HT-29 (cell line): ENCODE measurements at places on chromosomes 1 and 21.
A peak's percentile ranks its signal among the peaks of the same experiment; 100 is the strongest.

DNA sequence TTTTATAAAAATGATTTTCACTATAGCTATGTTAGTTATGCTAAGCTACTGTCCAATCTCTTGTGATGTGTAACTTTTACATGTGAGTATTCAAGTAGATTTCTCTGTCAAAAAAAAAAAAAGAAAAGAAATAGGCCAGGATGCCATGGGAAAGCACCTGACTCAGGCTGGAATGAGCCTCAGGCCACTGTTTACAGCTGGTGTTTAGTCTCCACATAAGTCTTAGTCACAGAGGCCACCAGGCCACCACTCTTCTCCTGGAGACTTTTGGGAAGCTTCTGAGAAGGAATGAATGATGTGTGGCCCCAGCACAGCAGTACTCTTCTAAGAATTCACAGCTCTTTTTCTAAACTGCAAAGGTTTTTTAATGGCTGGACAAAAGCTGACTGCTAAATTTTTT is 48.9 kb downstream of the CHML start:
- DNase-seq, result peak; percentile 39

DNA sequence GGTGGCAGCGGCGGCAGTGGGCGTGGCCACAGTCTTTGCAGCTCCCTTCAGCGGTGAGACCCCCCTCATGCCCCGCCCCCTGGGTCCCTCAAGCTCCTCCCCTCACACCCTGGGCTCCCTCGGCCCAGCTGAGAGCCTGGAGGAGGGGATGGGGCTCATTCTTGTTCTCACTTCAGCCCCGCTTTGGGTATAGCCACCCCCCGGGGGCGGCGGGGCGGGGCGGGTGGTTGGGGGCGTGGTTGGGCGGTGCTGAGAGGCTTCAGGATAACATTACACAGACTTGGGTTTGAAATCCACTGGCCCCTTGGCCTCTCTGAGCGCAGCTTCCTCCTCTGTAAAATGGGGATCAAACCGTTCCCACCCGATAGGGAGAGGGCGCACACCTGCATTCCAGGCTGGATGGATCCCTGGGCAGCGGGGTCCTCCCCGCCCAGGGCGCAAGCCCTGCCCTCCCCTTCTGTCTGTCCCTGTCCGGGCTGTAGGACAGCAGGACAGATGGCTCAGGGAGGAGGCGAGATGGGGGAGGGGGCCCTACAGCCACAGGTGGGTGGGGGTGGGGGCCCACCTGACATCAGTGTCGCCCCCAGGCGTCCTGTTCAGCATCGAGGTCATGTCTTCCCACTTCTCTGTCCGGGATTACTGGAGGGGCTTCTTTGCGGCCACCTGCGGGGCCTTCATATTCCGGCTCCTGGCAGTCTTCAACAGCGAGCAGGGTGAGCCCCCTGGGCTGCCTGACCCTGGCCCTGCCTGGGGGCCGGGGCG is 5.1 kb downstream of the CLCNKA start:
- DNase-seq, result no peak

- DNase-seq, result no peak
Measured at GRCh38 chr1:50697440-50698421, 262.3 kb downstream of the FAF1 start.

DNA sequence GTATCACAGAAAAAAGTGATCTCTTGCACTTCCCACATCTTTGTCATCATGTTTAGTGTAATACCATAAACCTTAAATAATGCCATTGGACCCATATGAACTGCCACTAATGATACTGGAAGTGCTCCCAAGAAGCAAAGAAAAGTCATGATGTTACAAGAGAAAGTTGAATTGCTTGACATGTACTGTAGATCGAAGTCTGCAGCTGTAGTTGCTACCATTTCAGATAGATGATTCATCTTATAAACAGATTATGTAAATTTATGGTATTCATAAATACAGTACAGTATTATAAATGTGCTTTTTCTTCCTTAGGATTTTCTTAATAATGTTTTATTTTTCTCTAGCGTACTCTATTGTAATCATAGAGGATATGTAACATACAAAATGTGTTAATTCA is 30.1 kb upstream of the LAMC2 start:
- DNase-seq, result no peak

DNA sequence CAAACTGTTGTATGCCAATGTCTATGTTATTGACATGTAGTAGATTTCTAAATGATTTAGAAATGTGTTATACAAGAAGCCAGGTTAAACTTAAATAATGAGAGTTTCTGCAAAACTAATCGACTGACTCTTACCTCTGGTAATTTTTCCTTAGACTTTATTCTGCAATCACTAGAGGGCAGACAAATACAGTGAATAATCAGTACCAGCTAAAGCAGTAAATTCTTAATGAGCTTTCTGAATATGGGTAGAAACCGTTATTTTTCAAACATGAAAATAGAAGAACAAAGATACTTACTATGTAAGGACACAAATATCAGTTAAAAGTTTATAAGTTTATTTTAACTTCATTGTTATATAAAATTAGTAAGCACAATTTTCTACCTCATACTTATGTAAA is 97.9 kb upstream of the RGS1 start:
- DNase-seq, result peak; percentile 71

DNA sequence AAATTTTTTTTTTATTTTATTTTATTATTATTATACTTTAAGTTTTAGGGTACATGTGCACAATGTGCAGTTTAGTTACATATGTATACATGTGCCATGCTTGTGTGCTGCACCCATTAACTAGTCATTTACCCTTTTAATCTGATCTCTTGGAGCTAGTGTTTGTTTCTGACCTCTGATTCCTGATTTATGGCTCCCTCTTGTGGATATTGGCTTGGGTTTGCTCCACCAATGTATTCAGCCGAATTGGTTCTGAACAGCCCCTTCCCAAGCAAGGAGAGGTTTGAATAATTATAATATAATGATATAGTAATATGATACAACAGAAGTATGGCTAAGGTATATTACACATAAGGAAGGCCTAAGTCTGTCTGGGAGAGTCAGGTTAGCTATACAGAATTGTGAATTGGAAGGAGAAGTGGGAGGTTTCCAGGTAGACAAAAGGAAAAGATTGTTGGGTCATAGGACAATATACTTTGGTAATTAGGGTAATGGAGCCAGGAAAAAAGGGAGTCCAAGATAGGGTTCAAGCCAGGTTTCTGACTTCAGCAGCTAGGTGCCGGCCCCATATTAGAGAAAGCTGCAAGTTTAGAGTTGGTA is 53.1 kb upstream of the HMCN1 start:
- DNase-seq, result peak; percentile 81

DNA sequence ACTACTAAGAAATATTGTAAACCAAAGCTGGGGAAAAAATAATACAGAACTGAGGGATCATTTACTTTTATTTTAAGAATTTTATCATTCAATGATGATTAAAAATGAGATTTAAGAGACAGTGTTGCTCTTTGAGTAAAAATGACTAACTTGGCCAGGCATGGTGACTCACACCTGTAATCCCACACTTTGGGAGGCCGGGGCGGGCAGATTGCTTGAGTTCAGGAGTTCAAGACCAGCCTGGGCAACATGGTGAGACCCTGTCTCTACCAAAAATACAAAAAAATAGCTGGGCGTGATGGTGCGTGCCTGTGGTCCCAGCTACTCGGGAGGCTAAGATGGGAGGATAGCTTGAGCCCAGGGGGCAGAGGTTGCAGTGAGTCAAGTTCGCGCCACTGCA is 21.8 kb upstream of the PLEKHO1 start:
- no peak for DNase-seq

DNA sequence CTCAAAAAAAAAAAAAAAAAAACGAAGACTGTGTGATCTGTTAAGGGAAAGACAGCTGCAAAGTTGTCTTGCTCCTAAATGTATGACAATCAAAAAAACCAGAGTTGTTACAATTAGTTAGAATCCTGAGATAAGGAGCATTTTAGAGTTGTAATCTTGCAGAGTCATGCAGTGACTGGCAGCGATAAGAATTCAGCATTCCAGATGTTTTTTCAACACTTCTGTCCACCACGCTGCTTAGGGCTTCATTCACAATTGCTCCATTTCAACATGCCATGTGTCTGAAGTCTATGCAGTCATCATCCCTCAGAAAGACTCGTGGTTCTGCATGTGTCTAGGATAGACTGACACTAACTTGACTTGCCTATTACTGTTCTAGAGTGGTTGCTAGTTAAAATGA is 102.4 kb upstream of the BACE2 start:
- no peak for DNase-seq

GRCh38 chr1:227532019-227532619 is 31.2 kb upstream of the ZNF678 start:
- peak; percentile 30 for DNase-seq

DNA sequence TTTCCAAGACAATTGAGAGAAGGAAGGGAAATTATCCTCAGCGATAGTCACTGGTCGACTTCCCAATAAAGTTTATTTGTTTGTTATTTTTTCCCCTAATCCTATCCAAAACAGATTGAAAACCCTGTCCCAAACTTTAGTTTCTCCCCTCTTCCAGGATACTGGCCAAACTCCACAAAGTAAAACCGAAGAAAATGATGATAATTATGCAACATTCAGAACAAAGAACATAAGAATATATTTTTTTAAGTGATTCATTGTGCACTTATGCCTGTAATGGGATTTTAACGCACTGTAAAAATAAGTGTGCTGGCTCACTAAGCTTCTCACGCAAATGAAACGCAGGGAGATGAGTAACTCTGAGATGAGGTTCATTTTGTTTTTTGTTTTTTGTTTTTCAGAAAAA is 6.0 kb downstream of the GLIS1 start:
- DNase-seq, result no peak

DNA sequence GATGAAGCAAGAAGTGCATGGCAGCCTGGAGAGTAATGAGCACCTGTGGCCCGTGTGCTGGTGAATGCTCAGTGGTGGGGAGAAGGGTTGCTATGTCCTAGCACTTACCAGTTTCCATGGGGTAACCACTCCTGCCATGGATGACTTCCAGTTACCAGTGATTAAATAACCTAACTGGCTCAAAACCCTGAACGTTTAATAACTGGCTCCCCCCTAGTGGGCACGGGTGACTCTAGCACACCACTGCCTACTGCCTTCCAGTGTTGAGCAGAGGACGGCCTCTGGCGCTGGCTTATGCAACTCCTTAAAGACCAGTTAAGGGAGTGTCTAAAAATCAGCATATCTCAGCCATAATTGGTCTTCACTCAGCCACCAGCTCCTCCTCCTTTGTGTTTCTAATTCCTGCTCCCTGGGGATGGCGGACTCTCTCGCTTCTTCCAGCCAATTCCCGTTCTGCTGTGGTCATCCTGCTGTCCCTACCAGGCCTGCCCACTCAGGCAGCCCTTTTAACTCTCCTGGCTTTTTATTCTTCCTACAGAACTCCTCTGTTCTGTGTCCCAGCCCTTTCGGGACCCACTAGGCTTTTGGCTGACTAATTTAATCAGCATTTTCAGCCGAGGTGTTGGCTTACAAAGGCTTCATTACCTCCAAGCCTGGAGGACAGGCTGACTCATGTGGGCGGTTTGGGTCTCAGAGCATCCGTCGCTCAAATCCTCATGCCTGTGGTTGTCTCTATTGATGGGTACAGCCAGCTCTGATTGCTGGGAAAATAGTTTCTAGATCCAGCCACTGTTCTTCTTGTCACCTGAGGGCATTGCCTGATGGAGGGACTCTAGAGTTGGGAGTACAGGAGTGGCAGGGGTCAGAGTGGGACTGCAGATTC is 332.4 kb downstream of the CAMTA1 start:
- DNase-seq, result peak; percentile 29

GRCh38 chr1:9413877-9414213 is 121.2 kb downstream of the SPSB1 start:
- DNase-seq, result no peak

DNA sequence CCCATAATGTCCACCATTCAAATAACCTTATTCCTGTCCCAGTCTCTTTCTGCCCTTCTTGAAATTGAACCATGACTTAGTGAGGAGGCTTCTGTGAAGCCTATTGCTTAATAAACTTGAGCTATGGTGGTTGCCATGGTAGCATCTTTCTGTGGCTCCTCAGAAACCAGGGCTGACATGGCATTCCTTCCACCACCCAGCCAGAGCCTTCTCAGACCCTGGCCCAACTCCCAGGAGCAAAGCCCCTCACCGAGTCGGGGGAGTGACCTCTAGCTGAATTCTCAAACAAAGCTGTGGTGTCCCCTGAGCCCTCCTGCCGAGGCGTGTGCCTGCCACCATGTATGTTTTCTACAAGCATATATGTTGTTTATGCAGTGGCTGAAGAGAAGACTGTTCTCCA is 259.1 kb downstream of the CACNA1E start:
- no peak for DNase-seq

GRCh38 chr1:3774946-3775489 is 2.5 kb downstream of the SMIM1 start:
- no peak for DNase-seq

DNA sequence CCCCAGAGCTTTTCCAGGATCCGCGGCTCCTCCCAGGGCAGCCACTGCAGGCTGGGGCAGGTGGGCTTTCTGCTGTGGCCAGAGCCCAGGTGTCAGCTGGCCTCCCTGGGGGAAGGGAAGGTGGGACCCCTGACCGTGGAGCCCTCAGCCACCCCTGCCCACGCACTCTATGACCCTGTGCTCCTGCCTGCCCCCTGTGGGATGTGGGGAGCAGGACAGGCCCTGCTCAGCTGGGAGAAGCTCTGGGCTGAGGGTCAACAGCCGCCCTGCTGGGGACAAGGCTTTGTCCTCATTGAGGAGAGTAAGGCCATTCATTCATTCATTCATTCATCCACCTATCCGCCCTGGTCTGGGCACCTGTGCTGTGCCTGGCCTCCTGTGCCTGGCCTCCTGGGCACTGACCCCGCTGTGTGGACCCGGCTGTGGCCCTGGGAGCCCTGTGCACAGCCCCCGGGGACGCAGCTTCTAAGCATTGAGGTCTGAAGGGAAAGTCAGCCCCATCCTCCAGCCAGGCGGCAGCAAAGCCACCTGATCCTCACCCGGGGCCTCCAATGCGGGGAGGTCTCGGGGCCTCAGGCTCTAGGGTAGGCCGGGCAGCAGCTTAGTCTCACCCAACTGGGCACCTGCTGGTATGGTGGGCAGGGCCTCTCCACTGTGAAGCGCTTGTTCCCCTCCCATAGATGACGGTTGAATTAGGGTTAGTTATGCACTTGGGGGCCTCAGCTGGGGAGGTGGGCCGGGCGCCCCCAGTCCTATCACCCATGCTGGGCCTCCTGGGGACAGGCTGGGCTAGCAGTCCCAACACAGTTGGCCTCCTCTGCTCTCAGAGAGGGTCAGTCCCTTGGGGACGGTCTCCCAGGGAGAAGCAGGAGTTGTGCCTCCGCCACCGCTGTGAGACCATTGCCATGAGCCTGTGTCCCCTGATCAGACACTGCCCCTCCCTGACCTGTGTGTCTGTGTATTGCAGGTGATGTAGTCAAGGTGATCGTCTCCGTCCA is 6.0 kb downstream of the TNFRSF14 start:
- no peak for DNase-seq

GRCh38 chr1:236870721-236871120 is 75.6 kb downstream of the MTR start:
- no peak for DNase-seq
